ENCODE measurements at places on chromosomes 5 and 9. TPM values are rescaled to one million over a fixed set of nuclear protein-coding genes. Genes with fewer than 3 reads are reported as not detected.

GRCh38 chr9:129544761-129545160, 76.1 kb downstream of the C9orf50 start:
- peaks cover 5% of the 10 kb centered on the region for H3K4me1 ChIP-seq
- H3K27ac ChIP-seq = no peak overlapping the region
- no peak overlapping the region for H3K4me3 ChIP-seq
- DNase-seq = no peak

- no peaks in the 10 kb centered on the region for H3K36me3 ChIP-seq
- H3K27ac ChIP-seq = no peak overlapping the region
Measured at GRCh38 chr5:127206320-127207113, 84.1 kb upstream of the MEGF10 start.

GRCh38 chr5:180817893-180818674, 15.5 kb upstream of the MGAT1 start:
- DNase-seq = no peak
- no peak overlapping the region for H3K4me3 ChIP-seq
- no peaks in the 10 kb centered on the region for H3K36me3 ChIP-seq
- H3K27me3 ChIP-seq = peaks cover 3% of the 10 kb centered on the region
- peaks cover 27% of the 10 kb centered on the region for H3K4me1 ChIP-seq

DPYSL3 gene
- 329 TPM for total RNA-seq

DNA sequence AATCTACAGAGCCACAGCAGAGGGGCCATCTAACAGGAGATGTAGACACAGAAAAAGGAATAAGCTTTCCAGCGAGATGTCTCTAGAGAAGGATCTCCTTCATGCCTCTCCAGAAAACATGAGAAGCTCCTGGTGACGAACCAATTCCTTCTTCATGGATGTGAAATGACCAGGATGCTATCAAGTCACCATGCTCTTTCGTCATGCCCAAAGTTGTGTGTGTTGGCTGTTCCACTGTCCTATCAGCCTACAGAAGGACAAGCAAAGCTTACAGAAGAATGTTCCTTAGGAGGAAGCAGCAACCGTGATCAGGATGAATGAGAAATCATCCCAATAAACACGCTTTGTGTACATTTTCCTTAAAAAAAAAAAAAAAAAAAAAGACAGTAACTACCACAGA, 54.4 kb downstream of the ALDH7A1 start:
- peaks cover 7% of the 10 kb centered on the region for H3K4me1 ChIP-seq
- no peak overlapping the region for H3K27ac ChIP-seq
- H3K27me3 ChIP-seq = no peaks in the 10 kb centered on the region
- no peak for DNase-seq
- H3K36me3 ChIP-seq = peaks cover 3% of the 10 kb centered on the region
- H3K4me3 ChIP-seq = no peak overlapping the region

DNA sequence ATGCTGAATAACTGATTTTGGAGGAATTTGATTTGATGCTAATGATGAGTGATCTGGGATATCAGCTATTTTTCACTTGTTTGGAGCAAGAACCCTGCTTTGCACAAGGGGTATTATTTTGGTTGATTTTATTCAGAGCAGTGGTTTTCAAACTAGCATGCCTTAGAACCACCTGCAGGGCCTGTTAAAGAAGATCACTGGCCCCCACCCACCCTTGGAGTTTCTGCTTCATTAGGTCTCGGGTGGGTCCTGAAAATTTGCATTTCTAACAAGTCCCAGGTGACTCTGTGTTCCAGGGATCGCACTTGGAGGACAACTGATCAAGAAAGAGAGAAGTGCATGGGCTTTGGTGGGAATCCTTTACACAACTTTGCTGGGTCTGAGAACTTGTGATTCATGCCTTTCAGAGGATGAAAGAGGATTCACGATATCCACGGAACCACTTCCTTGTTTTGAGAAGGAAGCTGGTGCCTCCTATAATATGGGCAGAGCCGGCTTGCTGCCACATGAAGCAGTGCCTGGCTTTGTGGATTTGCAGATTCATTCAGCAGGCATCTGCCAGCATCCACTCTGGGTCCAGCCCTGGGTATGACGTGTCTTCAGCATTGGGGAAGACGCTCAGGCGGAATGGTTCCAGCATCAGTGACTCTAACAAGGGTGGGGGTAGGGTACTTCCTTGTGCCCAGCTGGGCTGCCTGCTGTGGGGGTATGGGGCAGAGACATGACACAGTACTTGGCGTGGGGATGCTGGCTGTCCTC, 106.6 kb upstream of the PITX1 start:
- 0 out of 2 replicates have a peak, but pooled peaks cover 2% of the 10 kb centered on the region for H3K4me1 ChIP-seq
- DNase-seq = no peak
- no peak overlapping the region for H3K4me3 ChIP-seq
- no peaks in the 10 kb centered on the region for H3K36me3 ChIP-seq
- no peaks in the 10 kb centered on the region for H3K27me3 ChIP-seq

GRCh38 chr5:18975624-18976023, 1012.4 kb downstream of the CDH18 start:
- no peak overlapping the region for H3K4me3 ChIP-seq
- H3K27ac ChIP-seq = no peak overlapping the region
- no peaks in the 10 kb centered on the region for H3K36me3 ChIP-seq
- DNase-seq = no peak
- H3K27me3 ChIP-seq = no peaks in the 10 kb centered on the region

NEUROG1 gene
- total RNA-seq = not detected

DNA sequence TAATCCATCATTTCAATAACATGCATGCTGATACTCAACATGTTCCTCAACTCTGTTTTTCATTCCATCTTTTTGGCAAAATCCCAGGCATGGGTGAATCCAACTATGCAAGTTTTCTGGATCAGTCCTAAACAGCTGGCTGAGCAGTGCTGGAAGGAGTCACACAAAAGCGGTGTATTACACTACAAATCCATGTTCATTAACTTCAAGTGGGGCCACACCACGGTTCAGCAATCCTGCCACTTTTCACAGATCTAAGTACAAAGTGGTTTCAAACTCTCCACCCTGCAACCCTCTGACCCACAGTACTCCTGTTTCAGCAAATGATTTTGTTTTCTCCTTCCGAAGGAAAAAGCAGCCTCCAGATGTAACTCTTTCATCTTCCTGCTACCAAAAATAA, 222.5 kb downstream of the EPB41L4A start:
- DNase-seq = no peak
- H3K27ac ChIP-seq = no peak overlapping the region
- no peaks in the 10 kb centered on the region for H3K27me3 ChIP-seq
- H3K4me1 ChIP-seq = no peaks in the 10 kb centered on the region
- H3K36me3 ChIP-seq = no peaks in the 10 kb centered on the region

DNA sequence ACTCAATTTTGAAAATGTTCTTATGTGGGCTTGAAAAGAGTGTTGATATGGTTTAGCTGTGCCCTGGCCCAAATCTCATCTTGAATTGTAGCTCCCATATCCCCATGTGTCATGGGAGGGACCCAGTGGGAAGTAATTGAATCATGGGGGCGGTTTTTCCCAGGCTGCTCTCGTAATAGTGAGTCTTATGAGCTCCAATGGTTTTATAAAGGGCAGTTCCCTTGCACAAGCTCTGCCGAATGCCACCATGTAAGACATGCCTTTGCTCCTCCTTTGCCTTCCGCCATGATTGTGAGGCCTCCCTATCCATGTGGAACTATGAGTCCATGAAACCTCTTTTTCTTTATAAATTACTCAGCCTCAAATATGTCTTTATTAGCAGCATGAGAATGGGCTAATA, 71.0 kb downstream of the USP20 start:
- no peak for DNase-seq
- H3K27me3 ChIP-seq = no peaks in the 10 kb centered on the region

ST8SIA4 gene
- total RNA-seq = 1.3 TPM

DNA sequence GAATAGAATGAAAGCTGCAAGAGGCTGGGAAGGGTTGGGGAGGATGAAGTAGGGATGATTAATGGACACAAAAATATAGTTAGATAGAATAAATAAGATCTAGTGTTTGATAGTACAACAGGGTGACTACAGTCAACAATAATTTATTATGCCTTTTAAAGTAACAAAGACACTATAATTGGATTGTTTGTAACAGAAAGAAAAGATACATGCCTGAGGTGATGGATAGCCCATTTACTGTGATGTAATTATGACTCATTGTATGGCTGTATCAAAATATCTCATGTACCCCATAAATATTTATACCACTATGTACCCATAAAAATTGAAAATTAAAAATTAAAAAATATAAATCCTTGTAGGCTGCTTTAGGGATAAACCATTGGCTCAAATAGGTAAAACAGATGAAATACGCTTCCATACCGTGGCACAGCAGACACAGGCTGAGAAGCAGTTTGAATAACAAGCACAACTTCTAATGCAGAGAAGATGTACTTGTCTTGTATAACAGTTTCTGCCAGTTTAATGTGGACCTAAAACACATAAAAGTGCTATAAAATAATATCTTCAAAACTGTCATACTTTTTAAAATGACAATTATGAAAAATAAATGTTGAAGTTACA, 34.9 kb downstream of the APBA1 start:
- H3K27ac ChIP-seq = no peak overlapping the region
- H3K36me3 ChIP-seq = no peaks in the 10 kb centered on the region
- DNase-seq = no peak
- no peaks in the 10 kb centered on the region for H3K4me1 ChIP-seq
- no peaks in the 10 kb centered on the region for H3K27me3 ChIP-seq
- no peak overlapping the region for H3K4me3 ChIP-seq

GRCh38 chr5:181242031-181242451, 1.7 kb downstream of the RACK1 start:
- H3K27ac ChIP-seq = peak overlapping the region; percentile 100

GRCh38 chr9:133798160-133798559, 60.0 kb upstream of the SARDH start:
- H3K27me3 ChIP-seq = no peaks in the 10 kb centered on the region
- no peak for DNase-seq
- no peaks in the 10 kb centered on the region for H3K4me1 ChIP-seq

CSF2 gene
- not detected for total RNA-seq

DNA sequence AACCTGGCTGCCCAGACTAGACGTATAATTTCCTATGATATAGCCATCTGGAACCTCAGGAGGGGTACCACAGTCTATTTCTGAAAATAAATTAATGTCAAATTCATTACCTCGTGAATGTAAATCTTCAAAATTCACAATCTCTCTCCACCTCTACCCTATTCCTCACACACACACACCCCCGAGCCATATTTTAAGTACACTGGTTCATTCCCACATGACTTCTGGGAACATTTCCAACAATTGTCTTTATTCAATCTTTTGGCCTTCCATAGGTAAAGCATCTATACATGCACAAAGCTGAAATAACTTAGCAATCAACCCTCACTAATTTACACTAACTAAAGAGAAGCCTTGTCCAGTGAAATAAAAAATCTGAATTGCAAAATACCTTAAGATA, 32.7 kb downstream of the SUSD1 start:
- no peak overlapping the region for H3K27ac ChIP-seq
- no peaks in the 10 kb centered on the region for H3K27me3 ChIP-seq
- H3K36me3 ChIP-seq = peaks cover 4% of the 10 kb centered on the region
- no peak overlapping the region for H3K4me3 ChIP-seq
- H3K4me1 ChIP-seq = peaks cover 8% of the 10 kb centered on the region

DNA sequence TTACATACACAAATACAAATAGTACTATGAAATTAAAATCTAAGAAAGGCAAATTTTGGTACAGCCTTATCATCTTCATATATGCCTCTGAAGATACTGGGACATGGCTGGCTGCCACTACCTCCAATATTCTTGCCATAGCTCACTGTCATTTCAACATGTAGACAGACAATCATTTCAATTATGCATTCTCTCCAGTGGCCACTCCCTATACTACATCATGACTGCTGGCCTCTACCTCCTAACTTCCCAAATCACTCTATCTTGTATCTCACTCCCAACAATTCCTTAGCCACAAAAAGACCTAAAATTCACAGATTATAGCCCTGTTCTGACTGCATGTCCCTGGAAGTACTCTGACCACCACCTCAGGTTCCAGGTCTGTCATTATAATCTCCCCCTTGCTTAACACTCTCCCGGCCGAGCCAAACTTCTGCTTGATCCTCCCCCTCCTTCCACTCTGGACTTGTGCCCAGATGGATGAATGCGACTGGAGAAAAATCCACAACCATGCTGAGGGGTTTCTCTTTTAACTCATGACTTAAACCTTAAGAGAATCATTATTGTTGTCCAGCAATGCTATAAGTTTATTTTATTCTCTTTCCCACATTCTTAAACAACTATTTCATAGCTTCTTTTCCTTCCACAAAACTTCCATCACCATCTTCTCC, 225.3 kb upstream of the TLE4 start:
- H3K36me3 ChIP-seq = no peaks in the 10 kb centered on the region
- 0 out of 2 replicates have a peak, but pooled peaks cover under 1% of the 10 kb centered on the region for H3K4me1 ChIP-seq
- H3K27me3 ChIP-seq = no peaks in the 10 kb centered on the region

- no peaks in the 10 kb centered on the region for H3K36me3 ChIP-seq
- H3K27me3 ChIP-seq = no peaks in the 10 kb centered on the region
- H3K27ac ChIP-seq = no peak overlapping the region
- H3K4me1 ChIP-seq = peaks cover 5% of the 10 kb centered on the region
- H3K4me3 ChIP-seq = no peak overlapping the region
Measured at GRCh38 chr5:166178411-166179080, 2112.9 kb upstream of the WWC1 start.

DNA sequence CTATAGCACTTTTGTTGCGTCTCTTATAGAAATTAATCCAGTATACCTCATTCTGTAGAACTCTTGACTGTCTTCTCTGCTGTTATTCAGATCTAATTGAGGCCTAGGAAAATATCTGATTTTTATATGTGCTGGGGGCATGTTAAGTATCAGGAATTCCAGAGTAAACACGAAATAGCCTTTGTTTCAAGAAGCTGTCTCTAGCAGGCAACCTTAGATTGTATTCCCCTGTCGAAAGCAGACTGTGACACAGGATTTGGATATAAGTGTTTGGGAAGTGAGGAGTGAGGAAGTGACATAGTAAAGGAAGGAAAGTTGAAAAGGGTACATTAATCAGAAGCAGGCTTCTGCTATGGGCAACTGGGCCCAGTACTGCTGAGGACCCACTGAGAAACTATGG, 72.1 kb upstream of the RASA1 start:
- no peak overlapping the region for H3K4me3 ChIP-seq
- H3K27ac ChIP-seq = no peak overlapping the region
- H3K4me1 ChIP-seq = peaks cover 3% of the 10 kb centered on the region
- DNase-seq = no peak
- H3K36me3 ChIP-seq = no peaks in the 10 kb centered on the region
- no peaks in the 10 kb centered on the region for H3K27me3 ChIP-seq

DNA sequence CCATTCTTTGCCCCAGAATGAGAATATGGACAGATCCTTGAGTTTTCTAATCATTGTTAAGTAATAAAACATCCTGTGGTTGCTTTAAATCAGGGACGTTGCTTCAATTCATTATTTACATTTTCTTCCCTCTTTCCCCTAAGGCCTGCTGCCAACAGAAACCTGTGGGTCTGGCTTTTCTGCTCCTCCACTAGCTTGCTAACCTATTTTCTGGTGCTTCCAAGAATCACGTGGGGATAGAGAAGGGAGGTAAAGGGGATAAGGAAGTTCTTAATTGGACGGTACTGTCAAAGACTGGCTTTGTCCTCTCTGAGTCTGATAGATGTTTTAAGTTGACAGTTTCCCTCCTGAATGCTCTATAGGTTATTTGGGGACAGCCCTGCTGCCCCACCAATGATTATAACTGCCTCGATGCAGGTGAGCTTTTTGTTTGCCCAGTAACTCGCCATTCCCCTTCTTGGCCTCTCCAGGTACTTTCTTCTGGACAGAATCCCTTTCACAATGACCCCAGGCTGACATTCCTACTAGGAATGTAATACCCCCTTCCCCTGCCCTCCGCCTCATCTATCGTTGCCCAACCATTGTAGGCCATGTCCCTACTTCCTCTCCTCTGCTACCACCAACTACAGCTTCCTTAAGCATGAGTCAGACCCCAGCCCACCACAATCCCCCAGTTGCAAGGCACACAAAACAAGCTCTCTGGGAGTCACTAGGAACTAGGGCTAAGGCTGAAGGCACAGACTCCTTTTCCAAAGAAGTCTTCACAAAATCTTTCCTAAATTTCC, 19.9 kb upstream of the CPEB4 start:
- no peak overlapping the region for H3K4me3 ChIP-seq
- H3K27me3 ChIP-seq = peaks cover 4% of the 10 kb centered on the region
- H3K4me1 ChIP-seq = peaks cover 15% of the 10 kb centered on the region
- DNase-seq = no peak
- no peak overlapping the region for H3K27ac ChIP-seq
